ENCODE measurements at places on chromosomes 4 and X.

DNA sequence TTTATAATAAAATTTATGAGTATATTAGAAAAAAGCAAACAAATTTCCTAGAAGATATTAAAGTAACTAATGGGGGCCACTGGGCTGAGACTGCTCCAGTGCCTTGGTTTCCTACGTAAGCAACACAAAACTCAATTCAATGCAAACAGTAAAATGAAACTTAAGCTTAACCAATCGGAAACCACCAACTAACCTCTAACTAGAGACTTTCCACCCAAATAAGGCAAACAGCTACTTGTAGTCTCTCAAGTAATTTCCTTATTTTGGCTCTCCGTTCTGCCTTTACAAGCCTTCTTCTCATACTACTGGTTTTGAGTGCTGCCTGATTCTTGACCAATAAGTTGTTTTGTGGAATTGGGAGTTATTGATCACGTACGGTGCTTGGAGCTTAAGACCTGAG is 167.3 kb upstream of the VEGFC start:
- no peak for DNase-seq

DNA sequence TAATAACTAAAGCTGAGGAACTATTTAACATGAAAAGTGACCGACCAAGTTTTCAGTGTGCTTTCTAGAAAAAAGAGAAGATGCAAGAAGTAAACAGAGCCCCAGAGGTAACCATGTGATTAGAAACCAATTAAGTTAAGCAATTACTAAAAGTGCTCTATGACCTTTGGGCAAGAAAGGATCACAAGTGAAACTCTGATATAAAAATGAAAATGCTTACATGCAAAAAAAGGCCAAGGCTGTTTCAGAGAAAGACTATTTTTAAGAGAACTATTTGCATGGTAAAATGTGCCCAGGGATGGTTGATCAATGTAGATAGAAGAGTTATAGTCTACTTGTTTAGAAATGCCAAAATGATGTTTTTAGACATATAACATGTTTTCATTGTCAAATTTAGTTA is 22.0 kb downstream of the KLHL15 start:
- no peak for DNase-seq

DNA sequence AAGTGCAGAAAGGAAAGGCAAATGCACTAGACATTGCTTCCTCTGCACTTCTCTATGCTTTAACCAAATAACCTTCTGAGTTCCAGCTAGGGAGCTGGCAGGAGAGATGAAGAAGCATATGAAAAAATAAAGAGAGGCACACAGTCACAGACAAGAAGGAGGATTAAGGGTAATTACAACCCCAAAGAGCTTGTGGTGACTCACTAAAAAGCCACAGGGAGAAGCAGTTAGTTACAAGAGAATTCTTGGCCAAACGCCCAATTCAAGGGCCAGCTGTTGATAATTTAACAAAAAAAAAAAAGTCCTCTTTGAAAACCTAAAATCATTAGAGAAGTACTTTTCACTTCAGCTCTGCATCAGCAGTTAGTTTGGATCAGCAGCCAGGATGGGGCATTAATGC is 478.0 kb downstream of the KCNIP4 start:
- DNase-seq = peak; percentile 12

DNA sequence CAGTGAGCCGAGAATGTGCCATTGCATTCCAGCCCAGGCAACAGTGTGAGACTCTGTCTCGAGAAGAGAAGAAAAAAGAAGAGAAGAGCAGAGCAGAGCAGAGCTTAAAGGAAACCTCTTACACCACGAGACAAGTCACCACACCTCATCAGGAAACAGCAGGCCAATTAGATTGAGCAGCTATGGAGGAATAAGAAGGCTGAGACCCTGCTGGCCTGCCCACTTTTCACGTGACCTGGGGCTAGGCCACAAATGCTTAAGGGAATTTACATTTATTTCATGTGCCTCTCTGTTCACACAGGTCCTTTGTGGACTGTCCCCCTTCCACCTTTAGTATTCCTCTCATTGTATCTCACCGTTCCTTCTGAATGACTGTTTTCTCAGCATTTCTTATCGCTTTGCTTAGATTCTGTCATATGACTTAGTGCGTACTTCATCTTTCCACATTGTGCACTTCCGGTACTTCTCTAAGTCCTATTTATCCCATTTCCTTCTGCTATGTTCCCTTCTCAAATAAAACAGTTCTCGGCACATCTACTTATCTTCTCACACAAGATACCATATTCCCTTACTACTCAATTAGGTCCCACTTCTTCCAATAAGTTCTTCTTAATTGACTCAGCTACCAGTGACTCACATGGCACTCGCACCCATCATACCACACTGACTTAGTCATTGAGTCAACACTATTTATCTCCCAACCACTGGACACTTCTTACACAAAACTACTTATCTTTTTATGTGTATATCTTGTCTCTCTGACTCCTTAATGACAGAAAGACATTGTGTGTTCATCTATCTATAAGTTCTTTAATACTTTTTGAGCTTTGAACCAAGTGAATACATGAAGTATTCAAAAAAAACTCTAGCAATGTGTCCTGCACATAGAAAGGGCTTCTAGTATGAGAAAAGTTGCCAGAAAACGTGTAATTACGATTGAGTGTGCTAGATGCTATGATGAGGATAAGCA is 11.0 kb downstream of the CUL4B start:
- DNase-seq = peak; percentile 82

DNA sequence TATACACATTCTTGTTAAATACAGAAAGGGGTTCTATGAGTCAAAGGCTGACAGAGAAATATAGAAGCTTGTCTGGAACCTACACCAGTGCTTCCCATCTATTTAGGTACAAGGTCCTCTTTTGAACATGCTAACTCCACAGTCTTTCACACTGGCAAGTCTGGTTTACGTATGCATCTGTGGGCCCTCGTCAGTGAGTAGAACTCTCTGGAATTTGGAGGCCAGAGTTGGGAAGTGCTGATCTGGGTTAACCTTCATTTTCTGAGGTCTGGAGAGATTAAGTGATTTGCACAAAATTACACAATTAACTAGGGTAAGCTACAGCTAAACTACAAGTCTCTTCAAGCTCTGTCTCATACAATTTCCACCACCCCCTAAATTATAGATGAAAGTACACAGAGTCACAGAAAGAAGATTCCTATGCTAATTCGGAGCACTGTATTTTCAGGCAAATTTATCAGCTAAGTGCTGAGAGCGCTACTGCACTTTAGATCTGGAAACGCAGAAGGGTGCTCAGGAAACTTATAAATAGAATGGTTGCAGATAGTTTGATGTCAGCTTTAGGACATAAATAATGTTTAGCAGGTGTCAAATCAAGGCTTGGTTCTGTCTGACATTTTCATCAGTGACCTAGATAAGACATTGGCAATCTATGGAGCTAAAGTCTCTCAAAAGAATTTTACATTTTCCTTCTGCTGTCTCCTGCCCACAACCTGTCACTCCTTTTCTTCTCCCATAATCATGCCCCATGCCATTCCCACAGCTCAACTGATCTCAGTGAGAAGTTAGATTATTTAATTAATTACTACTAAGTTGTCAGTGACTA is 43.0 kb upstream of the PDLIM5 start:
- no peak for DNase-seq

DNA sequence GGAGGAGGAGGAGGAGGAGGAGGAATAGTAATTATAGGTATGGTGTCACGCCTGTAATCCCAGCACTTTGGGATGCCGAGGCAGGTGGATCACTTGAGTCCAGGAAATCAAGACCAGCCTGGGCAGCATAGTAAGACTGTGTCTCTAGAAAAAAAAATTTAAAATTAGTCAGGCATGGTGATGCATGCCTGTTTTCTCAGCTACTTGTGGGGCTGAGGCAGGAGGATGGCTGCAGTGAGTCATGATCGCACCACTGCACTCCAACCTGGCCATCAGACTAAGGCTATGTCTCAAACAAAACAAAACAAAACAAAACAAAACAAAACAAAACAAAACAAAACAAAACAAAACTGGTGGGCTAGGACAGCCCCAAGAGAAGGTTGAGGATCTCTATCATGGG is 3.0 kb downstream of the STARD8 start:
- DNase-seq = no peak

DNA sequence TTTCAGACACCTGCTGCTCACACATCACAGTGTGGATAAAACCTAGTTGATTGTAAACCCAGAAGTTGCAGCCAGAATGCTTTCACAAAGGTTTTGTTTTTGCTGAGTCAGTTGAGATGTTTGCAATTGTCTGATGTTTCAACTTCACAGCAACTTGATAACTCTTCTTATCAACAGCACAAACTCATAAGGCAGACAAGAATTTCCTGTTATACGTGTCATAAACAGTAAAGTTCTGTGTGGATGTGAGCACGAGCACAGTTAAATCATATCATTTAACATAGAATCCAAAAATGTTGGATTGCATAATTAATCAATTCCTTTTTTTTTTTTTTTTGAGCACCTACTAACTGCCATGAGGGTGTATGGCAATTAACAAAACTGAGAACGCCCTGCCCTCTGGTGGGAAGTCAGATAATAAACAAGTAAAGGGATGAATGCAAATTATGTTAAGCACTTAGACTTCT is 512.2 kb downstream of the PDHA2 start:
- DNase-seq = no peak

DNA sequence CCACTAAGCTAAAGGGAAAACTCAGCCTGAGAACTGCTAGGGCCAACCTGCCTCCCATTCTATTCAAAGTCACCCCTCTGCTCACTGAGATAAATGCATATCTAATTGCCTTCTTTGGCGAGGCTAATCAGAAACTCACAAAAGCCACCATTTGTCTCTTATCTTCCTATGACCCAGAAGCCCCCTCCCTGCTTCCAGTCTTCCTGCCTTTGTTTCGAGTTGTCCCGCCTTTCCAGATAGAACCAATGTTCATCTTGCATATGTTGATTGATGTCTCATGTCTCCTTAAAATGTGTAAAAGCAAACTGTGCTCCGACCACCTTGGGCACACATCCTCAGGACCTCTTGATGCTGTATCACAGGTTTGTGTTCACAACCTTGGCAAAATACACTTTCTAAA is 459.8 kb downstream of the FSTL5 start:
- no peak for DNase-seq

- no peak for DNase-seq
Measured at GRCh38 chrX:107135049-107135964, 16.7 kb upstream of the RBM41 start.

- DNase-seq = no peak
Measured at GRCh38 chr4:25330905-25331808, 18.6 kb downstream of the ZCCHC4 start.

- DNase-seq = no peak
Measured at GRCh38 chr4:115117651-115118050, 4.2 kb upstream of the NDST4 start.

DNA sequence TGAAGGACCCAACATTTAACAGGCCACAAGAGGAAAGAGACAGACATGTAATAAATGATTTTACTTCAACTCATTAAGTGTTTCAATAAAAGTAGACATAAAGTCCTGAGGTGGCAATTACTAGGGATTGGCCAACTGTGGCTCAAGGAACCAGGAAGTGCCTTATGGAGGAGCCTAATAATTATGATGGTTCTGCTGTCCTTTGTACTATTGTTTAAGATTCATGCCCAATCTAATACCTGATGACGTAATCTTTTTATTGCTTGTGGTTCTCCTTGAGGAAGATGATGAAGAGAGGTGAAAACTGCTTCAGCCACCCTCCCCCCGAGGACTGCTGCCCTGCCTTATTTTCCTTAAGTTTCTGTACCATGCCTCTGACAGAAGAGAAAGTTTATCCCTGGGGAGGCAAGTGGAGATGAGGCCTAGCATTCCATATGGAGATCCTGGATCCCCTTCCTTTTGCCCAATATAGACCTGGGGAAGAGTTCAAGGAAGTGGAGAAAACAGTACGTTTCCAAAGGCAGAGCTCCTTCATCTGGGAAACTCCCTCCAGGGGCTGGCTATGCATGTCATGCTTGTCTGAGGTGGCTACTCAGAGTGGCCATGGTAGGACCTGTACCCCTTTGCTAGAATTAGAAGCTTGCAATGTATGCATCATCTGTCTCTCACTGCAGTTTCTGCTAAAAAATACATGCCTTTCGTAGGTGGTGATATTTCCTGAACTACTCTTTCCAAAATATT is 56.8 kb upstream of the FAT1 start:
- no peak for DNase-seq

- no peak for DNase-seq
Measured at GRCh38 chr4:81690871-81691270, 219.2 kb upstream of the RASGEF1B start.

DNA sequence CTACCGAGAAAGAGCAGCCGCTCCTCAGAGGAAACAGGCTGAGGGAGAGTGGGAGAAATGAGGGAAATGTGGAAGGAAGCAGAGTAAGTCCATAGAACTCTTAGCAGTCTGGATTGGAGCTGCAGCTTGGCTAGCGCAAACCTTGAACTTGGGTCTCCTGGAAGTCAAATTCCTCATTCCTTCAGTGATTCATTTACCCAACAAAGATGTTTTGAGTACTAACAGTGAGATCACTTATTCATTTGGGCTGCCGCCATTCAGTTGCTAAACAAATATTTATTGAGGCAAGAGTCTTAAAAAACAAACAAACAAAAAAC is 51.5 kb downstream of the SEL1L3 start:
- peak; percentile 27 for DNase-seq

GRCh38 chr4:108204518-108204917 is 35.8 kb upstream of the LEF1 start:
- DNase-seq = no peak

GRCh38 chr4:125838924-125839323 is 524.2 kb downstream of the FAT4 start:
- DNase-seq = no peak

- no peak for DNase-seq
Measured at GRCh38 chr4:24380957-24381665, 203.2 kb downstream of the DHX15 start.

DNA sequence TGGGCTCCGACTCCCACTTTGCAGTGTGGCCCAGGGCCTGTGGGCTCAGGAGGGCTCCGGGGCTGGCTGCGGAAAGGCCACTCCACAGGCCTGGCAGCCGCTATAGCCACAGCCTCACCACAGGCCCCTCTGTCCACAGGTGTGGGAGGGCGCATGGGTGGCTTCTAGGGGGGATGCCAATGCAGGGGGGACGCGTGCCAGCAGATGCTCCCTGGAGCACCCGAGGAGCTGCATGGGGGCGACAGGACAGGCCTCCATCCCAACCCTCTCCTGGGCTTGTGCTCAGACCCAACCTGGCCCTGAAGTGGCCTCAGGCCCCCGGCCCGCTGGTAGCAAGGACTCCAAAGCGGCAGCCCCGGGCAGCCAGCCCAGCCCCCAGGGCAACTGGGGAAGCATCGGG is 8.0 kb downstream of the BGN start:
- no peak for DNase-seq

DNA sequence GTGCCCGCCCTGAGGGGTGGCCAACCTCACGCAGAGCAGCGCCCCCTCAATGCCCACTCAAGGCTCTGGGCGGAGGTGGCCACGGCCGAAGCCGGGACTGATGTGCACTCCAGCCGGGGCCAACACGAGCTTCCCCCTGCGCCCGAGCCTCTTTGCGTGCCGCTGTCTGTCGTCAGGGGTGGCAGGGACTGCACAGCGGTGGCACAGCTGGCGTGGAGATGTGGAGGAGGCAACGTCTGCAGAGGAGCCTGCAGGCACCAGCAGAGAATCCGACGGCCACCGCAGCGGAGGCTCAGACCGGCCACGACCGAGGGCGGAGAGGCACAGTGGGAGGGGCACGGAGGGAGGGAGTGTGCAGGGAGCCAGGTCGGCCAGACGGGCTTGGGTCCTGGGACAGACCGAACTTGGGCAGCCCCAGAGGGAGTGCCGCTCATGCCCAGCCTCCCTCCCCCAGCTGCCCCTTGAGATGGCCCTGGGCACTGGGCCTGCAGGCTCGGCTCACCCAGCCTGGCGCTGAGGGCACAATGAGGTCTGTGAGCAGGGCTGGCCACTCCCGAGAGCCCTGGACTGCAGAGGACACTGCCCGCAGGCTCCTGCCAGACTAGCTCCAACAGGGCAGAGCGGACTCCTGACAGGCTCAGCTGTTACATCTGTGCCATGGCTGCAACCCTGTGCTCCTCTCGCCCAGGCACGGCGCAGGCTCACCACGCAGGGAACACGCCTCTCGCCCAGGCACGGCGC is 46.5 kb upstream of the CPLX1 start:
- DNase-seq = no peak
